NCI-H1694 (cell line): ENCODE measurements at places on chromosomes 2 and 18.

GRCh38 chr2:64980183-64980582 is 9.0 kb upstream of the SLC1A4 start:
- no peak for DNase-seq

- no peak for DNase-seq
Observed at GRCh38 chr2:192245329-192245728, 50.6 kb upstream of the TMEFF2 start.

- DNase-seq = no peak
Observed at GRCh38 chr2:174878537-174879147, 114.4 kb upstream of the CHRNA1 start.

GRCh38 chr2:120574620-120575019 is 161.0 kb upstream of the GLI2 start:
- DNase-seq = no peak

DNA sequence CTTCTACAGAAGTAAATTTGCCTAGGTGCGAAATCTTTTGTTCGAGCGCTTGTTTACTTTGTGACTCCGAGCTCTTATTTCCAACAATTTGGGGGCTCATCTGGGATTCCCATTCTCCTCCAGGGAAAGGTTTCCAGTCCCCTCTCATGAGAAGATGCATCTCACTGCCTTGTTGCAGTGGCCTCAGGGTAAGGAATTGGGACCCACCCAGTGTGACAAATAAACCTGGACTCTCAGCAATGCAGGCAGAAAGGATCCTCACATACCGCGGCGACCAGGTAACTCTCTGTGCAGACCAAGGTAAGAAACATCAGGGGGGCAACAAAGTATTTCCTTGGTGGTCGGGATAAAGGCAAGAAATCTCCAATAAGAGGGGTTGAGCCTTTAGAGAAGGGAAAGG is 1169.3 kb downstream of the DSC3 start:
- no peak for DNase-seq

DNA sequence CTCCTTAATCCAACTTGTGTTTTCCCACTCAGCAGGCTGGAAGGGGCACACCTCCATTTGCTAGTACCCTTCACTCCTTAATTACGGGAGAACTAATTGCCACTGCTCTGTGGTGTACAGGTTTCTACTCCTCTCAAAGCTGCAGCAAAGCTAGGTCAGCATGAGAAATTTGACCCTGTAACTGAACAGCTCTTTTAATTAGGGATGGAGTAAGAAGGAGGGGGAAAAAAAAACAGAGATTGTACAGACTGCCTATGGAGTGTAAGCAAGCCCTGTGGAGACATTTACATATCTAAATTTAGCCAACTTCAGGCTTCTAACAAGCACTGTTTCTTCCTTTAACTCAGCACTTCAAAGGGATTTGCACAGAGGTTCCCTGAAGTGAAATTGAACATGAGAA is 629.7 kb upstream of the SETBP1 start:
- DNase-seq = no peak

- no peak for DNase-seq
Observed at GRCh38 chr18:22272242-22272641, 102.9 kb downstream of the GATA6 start.

GRCh38 chr2:241068136-241068941 is 33.7 kb downstream of the MTERF4 start:
- no peak for DNase-seq

- no peak for DNase-seq
Observed at GRCh38 chr18:6607343-6607742, 122.2 kb upstream of the ARHGAP28 start.

DNA sequence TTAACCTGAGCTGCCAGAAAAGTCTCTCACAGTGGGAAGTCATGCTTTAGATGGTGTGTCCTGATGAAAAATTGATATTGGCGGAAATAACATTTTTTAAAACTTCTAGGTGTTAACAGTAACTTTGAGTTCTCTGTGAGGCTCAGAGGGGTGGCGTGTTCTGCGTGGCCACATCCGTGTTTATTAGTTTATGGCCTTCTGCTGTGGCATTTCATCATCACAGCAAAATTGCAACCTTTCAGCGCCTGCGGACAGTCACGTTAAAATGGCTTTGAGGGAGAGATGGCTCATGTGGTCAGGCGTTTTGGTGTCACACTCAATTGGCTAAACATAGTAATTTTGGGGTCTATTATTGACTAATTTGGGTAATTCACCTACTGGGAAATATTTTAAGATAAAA is 42.4 kb downstream of the KLHL29 start:
- DNase-seq = no peak

DNA sequence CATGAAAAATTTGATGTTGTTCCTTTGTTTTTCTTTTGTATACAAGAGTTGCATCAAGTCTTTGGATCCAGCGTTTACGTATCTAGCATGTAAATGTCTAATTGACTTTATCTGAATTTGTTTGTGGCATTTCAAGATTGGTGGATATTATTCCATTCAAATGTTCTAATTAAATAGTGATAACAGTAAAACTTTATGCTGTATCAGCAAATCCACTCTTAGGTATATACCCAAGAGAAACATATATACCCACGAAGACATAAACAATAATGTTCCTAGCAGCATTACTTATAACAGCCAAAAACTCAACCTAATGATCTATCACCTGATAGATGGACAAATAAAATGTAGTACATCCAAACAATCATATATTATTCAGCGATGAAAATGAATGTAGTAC is 579.4 kb upstream of the LRATD1 start:
- no peak for DNase-seq

GRCh38 chr2:231673348-231673770 is 35.0 kb upstream of the PTMA start:
- no peak for DNase-seq

DNA sequence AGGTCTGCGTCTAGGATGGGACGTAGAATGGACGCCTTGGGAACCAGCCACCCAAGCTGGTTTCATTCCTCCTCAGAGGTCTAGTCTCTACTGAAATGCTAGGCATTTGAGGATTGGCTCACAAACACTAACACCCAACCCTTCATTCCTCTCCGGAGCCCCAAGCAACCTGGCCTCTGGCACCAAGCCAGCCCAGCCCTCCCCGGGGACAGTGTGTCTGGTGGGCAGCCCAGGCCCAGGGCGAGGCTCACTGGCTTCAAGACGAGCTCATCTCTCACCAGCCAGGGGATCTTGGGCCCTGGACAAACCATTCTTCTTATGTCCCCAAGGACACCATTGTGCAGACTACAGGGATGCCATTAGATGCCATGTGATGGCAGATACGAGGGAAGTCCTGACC is 182.5 kb downstream of the CTIF start:
- no peak for DNase-seq

DNA sequence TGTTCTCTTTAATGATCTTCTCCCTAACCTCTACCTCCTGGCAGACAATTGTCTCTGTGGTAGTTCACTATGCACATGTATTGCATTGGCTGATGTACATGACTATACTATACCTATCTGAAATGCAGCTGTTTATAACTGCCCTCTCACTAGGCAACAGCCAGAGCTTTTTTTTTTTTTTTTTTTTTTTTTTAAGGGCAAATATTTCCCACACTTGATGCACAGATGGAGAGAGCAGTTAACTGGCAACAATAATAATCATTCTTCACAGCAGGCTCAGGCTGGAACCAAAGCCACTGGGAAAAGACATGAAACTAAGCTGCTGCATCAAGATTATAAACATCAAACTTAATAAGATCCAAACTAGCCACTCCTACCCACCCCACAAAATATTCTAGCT is 707.7 kb downstream of the LRP1B start:
- DNase-seq = peak; percentile 86

- DNase-seq = no peak
Observed at GRCh38 chr18:59388817-59389216, 29.8 kb upstream of the LMAN1 start.

DNA sequence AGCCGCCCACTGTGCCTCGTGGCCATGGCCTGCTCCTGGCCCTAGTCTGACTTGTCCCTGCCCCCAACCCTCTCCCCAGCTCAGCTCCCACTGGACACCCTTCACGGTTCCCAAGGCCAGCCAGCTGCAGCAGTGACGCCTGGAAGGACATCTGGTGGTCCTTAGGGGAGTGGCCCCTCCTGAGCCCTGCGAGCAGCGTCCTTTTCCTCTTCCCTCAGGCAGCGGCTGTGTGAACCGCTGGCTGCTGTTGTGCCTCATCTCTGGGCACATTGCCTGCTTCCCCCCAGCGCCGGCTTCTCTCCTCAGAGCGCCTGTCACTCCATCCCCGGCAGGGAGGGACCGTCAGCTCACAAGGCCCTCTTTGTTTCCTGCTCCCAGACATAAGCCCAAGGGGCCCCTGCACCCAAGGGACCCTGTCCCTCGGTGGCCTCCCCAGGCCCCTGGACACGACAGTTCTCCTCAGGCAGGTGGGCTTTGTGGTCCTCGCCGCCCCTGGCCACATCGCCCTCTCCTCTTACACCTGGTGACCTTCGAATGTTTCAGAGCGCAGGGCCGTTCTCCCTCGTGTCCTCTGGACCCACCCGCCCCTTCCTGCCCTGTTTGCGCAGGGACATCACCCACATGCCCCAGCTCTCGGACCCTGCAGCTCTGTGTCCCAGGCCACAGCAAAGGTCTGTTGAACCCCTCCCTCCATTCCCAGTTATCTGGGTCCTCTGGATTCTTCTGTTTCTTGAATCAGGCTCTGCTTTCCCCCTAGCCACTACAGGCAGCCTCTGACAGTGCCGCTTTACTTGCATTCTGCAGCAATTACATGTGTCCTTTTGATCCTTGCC is 35.8 kb downstream of the ANO7 start:
- DNase-seq = no peak

DNA sequence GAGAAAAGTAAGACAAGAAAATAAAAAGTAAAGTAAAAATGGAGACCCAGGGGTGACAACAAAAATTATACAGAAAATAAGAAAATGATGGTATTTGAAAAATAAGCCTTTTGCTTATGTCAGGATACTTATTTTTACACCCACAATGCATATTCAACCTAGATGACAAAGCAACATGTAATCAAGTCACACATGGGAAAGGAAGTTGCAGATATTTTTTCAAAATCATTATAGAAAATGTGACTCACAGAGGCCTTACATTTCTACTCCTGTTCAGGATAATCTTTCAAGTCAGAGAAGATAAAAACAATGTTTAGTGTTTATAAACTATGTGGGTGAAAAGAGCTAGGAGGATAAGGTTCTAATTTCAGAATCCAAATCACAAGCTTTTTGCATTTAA is 275.3 kb upstream of the UBE2E3 start:
- no peak for DNase-seq

DNA sequence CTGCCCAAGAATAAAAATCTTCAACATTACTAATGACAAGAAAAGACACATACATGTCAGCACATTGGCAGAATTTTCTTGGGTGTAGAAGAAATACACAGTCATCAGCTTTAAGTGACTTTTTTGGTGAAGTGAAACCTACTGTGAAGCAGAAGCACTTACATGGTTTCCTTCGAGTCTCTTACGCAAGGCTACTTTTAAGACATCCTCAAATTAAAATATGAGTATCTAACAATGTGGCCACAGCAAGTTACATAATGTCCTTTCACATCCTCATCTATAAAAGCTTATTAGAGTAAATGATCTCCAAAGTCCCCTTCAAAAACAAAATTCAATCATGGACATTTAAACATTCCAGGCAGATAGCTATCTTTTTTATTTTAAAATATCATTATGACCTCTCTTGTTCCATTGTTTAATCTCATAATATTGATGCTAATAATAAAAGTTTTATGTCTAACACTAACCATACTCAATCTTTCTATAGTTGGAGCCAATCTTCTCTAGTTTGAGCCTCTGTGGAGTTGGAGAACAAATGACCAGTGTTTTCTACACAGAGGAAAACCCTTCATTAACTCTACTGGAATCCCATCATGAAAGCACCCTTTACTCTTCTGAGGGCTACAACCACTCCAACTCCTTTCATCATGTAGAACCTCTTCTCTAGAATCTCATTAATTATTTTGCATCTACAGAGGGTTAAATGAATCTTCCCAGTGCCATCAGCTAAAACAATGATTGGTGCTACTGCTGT is 182.2 kb upstream of the ZFP36L2 start:
- no peak for DNase-seq

DNA sequence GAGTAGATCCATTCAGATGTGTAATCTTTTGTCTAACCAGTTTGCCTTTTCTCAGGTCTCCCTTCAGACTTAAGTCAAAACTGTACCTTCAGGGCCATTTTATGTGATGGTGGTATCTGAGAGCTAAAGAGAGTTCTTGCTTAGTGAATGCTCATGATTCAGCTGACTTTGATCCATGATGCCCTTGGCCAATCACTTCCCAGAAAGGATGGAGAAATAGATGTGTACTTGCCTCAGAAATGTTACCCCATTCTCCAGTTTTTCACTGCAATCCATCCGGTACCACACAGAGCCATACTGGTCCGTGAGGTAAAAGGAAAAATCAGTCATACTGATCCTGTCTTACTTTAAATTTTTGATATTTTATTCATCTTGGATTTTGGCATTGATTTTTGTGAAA is 234.8 kb upstream of the PIK3C3 start:
- DNase-seq = no peak

- DNase-seq = no peak
Observed at GRCh38 chr2:65240657-65241056, 13.0 kb downstream of the ACTR2 start.

DNA sequence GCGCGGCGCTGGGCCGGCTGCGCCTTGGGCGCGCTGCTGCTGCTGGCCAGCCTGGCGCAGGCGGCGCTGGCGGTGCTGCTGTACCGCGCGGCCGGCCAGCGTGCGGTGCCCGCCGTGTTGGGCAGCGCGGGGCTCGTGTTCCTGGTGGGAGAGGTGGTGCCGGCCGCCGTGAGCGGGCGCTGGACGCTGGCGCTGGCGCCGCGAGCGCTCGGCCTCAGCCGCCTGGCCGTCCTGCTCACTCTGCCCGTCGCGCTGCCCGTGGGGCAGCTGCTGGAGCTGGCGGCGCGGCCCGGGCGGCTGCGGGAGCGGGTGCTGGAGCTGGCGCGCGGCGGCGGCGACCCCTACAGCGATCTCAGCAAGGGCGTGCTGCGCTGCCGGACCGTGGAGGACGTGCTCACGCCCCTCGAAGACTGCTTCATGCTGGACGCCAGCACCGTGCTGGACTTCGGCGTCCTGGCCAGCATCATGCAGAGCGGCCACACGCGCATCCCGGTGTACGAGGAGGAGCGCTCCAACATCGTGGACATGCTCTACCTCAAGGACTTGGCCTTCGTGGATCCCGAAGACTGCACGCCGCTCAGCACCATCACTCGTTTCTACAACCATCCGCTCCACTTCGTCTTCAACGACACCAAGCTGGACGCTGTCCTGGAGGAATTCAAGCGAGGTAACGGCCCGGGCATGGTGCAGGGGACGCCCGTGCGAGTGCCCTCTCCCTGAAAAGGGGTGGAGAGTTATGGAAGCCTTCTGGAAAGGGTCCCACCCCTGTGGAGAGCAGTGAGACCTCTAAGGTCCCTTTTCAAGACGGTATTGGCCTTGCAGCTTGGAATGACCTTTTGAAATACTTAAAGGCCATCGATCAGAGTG is 1.0 kb downstream of the CNNM3 start:
- DNase-seq = no peak

DNA sequence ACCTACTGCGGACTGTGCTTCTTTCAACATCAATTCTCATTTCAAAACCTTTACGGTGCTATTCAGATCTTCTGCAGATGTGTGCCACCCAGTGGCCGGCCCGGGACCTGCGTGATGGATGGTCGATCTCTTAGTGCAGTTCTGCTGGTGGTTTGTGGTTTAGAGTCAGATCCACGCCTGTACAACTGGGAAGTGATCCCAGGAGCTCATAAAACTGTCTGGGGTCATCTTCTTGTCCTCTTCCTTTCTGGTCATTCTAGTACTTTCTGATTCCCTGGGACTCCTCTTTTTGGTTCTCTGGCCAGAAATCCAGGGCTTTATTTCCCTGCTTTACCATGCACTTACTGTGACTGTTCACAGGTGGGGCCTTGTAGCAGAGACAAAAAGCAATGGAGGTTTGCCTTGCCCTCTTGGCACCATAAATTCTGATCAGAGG is 15.8 kb upstream of the SELENOI start:
- peak; percentile 82 for DNase-seq

GRCh38 chr2:11784747-11785610 is 38.5 kb downstream of the LPIN1 start:
- peak; percentile 6 for DNase-seq
